ENCODE measurements at places on chromosomes 2 and 18.

DNA sequence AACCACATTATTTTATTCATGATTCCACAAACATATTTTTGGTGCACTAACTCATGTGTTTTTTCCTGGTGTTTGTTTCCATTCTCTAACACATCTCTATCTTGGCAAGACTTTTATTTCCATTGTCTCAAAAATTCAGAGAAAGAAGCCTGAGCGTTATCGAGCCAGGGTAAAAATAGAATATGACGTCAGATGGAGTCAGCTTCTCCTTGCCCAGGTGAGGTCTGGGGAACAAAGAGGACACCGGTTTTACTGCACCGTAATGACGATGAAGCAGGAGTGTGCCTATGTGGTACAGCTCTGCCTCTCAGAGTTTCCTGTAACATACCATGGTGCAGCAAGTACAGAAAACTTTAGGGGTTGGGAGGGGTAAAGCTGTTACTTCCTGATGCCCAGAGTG is 661.6 kb downstream of the PLCL1 start:
- DNase-seq, result no peak

DNA sequence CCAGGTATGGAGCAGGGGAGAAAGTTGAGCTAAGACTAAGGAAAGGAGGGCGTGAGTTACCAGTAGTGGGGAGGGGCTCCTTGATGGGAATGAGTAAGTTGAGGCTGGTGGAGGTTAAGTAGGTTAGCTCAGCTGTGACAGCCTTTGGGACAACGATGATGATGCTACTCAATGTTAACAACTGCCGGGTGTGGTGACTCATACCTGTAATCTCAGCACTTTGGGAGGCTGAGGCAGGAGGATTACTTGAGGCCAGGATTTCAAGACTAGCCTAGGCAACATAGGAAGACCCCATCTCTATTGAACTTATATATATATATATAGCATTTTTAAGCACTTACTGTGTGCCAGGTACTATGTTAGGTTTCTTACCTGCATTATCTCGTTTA is 48.4 kb downstream of the HK2 start:
- no peak for DNase-seq

- no peak for DNase-seq
Measured at GRCh38 chr2:113877711-113878598, 11.9 kb upstream of the ACTR3 start.

DNA sequence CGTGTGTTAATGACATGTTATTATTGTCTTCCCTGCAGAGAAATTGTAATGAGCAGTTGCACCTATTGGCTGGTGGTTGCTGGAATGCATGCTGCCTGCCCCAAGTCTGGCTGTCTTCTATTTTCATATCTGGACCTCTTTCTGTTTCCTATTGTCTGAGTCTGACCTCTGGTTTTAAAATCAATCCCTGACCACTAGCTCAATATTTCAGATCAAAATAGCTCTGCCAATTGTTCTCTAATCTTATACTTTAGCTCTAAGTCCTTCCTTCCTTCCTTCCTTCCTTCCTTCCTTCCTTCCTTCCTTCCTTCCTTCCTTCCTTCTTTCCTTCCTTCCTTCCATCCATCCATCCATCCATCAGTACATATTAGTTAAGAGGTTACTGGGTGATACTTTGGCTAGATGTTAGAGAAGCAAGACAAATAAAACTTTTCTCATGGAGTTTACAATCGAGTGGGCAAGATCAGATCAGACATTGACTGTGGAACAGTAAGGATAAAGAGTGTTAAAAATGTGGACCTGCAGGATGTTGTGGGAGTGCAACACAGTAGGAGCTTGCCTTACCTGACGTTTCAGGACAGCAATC is 417.1 kb downstream of the SOCS6 start:
- no peak for DNase-seq

- DNase-seq, result no peak
Measured at GRCh38 chr18:80068571-80069272, 34.5 kb downstream of the RBFA start.

- DNase-seq, result no peak
Measured at GRCh38 chr2:36069074-36069473, 286.5 kb upstream of the CRIM1 start.

DNA sequence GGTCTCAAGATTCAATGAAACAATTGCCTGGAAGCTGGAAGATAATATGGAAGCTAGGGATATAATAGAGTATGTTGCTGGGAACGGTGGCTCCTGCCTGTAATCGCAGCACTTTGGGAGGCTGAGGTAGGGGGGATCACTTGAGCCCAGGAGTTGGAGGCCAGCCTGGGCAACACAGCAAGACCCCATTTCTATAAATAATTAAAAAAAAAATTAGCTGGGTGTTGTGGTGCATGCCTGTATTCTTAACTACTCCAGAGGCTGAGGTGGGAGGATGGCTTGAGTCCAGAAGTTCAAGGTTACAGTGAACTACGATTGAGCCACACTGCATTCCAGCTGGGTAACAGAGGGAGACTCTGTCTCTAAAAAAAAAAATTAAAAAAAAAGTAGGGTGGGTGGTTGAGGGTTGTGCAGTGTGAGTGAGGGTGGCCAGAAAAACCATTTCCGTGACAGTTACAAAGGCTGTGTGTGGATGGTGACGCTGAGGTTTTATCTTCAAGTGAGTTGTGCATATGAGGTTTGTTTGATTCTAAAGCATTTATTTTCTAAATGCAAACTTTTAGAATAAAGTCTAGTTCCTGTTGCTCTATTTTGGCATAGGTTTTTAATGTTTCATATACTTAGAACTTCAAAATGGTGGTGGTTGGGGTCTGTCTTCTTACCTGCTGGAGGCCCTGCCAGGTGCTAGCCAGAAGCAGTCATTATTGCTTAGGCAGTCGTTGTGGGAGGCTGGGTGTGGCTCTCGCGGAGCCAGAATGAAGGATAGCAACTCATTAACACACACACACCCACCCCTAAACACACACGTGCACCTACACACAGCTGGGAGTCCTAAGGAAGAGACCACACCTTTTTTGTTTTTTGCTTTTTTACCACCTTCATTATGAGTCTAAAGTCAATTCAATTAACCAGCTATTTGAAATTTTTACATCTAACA is 4.7 kb upstream of the IL1R2 start:
- DNase-seq, result no peak

DNA sequence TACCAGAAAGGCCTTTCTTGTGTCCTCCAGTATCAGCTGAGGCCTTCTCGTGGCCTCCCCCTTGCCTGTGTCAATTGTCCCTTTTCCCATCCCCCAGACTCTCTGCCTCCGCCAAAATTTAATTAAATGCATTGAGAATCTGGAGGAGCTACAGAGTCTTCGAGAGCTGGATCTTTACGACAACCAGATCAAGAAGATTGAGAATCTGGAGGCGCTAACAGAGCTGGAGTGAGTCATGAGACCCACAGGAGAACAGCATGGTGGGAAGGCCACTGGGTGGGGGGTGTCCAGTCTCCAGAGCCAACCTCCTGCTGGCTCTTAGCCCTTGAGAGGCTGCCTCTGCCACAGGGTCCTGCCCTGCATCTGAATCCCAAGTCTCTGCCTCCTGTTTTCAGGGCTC is 8.8 kb downstream of the PPP1R7 start:
- no peak for DNase-seq

DNA sequence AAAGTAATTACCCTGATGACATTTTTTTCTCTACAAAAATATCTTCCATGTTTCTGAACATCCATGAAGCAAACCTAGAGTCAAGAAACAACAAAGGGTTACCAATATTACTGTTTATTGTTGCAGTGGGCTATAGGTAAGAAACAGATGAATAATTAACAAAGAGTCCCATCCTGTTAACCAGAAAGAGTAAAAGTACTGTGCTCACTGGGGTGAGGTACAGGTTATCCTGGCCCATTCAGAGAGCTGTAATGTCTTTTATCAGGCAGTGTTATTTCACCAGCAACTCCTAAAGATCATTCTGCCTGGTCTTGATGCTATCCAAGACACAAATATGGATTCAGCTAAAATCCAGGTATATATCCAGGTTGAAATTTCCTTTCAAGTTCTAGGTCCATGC is 754.9 kb downstream of the SATB2 start:
- DNase-seq, result no peak

DNA sequence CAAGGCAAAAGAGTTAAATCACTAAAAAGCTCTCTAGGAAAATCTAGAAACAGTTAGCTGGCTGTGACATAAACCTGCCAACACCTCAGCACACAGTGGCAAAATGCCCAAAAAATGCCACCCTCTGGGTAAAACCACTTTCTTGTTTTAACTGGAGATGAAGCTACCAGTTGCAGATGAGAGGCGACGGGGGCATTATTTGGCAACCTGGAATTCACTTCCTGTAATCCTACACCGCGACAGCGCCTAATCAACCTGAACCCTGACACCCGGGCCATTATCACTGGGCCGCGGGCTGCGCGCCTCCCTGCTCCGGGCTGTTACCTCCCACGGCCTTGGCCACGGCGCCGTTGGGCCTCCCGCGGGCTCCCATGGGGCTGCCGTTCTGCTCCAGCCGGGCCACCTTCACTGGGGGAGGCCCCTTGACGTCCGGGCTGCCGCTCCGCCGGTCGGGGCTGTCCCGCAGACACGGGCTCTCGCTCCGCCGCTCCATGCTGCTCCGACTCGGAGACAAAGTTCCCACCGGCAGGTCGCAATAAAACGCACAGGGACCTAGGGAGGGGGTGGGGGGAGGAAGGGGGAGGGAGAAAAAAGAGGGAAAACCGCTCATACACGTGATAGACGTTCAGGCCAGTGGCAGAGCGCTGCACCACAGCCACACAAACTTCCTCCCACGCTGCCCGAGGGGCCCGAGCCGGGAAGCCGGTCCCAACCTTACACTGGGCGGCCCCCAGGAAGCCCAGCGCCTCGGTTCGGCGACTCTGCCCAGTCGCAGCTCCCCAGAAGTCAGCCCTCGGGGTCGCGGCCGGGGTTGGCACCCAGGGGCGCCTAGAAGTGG is 2.0 kb downstream of the SATB2 start:
- peak; percentile 78 for DNase-seq

DNA sequence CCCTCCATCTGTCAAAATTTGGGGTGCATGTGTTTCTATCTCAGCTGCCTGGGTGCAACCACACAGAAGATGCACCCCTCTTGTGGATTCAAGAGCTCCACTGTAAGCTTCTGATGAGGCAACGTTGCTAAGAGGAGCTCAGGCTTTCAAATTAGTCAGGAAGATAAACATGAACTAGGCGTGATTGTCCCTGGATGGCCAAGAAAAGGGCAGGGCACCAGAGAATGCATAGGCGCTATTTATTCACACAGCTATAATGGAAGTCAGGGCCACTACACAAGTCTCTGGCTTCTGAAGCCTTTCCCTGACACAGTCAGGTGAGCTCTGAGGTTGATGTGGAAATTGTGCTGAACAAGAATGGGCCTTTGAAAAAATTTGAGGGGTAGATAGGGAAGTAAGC is 1466.0 kb upstream of the CELF4 start:
- DNase-seq, result no peak

DNA sequence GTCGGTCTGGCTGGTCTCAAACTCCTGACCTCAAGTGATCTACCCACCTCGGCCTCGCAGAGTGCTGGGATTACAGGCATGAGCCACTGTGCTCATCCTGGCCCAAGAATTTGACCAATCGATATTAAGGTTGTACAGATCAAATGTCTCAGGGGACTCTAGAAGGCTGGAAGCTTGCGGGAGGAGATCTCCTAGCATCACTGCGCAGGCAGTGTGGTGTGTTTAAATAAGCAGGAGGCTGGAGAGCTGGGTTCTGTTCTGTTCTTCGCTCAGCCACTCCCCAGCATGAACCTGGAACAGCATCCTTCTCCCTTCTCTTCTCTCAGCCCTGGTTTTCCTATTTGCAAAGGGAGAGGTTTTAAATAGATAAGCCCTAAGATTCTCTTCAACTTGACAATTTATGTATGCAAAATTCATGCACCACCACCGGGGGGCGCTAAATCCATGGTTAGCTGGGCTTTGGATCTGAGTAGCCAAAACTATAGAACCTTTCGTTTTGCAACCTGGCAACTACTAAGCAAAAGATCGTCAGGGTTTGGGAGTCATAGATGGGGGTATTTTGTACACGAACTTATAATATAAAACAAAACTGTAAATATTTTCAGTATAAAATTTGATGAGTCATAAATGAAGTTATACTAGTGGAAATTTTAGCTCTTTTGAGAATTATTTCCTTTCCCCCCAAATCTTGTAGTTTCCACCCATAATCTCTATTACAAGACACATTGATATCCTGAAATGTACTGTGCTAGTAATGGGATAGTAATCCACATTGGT is 60.6 kb downstream of the SLC16A14 start:
- DNase-seq, result peak; percentile 80

DNA sequence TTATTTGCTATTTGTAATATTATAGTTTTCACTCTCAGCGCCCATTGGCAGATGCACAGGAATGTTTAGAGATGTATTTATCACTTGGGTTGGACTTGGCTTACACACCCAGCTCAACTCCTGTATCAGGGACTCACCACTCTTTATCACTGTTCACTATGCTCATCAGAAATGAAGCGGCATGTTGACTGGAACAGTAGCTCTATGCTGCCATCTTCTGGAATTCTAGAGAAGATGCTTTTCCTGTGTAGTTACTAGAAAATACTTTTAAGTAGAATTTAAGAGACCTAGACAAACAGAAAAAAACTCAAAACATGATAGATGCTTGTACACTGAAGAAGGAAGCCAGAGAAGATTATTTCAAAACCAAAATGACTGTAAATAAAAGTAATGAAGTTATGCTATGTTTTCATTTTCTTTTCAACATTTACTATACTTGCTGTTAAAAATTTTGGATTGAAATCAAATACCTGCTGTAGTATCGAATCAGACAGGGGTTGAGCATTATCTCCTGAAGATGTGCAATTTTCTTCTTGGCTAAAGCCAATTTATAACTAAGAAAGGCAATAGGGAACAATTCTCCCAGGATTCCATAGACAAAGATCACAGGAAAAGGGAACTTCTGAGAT is 47.4 kb upstream of the NXPH2 start:
- DNase-seq, result peak; percentile 86

- DNase-seq, result no peak
Measured at GRCh38 chr2:234492717-234493485, 4.0 kb downstream of the ARL4C start.

DNA sequence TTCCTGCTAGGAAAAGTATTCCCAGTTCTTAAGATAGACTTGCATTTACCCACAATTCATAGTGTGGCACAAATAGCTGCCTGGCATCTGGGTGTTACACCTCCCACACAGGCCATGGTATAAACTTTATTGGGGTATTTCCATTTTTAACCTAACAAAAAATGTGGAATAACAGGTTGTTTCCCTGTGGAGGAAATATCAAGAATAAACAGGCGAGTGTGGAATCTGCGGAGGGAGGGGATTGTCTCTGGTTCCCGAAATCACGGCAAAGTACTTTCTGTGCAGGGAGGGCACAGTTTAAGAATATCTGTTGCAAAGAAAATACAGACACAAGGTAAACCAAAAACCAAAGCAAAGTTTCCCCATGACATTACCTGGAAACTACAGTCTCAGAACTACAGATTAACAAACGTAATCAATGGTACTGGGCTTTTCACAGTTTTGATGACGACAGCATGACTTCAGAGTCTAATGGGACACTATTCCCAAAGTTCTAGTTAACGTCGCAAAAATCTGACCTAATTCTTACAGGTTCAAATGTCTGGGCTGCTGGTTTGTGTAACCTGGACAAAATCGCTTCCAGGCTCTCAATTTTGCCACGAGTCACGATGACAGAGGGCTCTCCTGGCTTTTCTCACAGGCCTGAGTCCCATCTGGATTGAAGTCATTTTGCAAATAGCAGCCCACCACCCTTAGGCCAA is 1.4 kb downstream of the STARD7 start:
- DNase-seq, result no peak
